ENCODE measurements at places on chromosomes 4 and X.

GRCh38 chr4:174265916-174266315 is 17.6 kb downstream of the FBXO8 start:
- DNase-seq = no peak

DNA sequence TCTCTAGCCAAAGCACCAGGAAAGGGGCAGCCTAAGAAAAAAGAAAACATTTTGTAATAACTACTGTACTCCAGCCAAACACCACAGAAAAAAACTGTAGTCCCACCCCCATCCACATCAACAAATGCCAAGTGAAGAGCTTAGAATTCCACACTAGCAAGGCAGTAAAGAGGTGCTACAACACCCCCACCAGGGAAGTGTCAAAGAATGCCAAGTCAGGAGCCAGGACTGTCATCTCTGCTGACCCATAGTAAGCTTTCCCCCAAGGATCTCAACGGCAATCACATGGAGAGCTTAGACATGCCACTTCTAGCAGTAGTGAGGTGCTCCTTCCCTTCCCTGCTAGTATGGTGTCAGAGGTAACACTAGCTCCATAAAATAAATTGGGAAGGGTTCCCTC is 34.4 kb upstream of the CCDC160 start:
- DNase-seq = no peak

GRCh38 chrX:111521169-111521568 is 9.7 kb downstream of the SERTM2 start:
- no peak for DNase-seq

GRCh38 chr4:148778980-148779675 is 336.9 kb upstream of the NR3C2 start:
- DNase-seq = no peak

- no peak for DNase-seq
Measured at GRCh38 chr4:123943976-123944375, 547.4 kb downstream of the SPRY1 start.

DNA sequence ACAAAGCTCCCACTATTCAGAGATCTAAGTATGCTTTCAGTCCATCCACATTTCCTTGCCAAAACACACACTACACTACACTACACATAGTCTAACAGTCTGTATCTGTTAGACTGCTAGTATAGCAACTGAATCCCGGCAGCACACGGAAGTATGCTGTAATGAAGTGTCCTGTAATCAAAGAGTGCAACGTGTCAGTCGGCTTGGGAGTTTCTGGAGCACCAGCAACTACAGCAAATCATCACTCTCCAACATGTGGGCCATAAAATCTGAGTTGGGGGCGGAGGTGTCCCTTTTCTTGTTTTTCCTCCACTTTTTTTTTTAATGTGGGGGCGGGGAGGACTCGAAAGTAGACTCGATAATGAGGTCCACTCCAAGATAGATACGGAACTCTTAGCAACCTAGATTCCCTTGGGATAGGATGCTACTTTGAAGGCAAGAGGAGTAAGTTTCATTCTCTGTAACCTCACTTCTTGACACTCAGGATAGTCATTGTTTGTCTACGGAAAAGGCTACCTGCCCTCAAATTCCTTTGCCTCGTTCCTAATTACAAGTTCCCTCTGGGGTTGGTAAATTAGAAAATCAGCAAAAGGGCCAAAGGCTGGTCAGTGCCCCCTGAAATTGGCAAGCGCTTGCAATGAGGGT is 722 bp downstream of the SLC10A7 start:
- no peak for DNase-seq

GRCh38 chr4:84887824-84888223 is 78.7 kb downstream of the WDFY3 start:
- no peak for DNase-seq

DNA sequence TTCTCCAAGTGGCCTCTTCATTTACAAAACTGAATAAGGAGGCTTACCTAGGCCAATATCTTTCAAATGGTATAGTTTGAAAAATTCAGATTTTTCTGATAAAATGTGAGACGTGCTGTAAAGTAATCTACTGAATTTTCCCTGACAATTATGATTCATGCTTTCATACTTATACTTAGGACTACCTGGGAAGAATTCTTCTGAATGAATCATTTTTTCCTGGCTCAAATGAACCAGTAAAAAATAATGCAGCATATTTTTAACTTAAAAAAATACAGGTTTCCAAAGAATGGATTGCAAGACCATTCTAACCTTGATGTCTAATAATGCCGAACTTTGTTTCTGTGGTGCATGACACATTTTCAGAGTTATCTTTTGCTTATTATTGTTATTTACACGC is 375.4 kb downstream of the ZNF674 start:
- DNase-seq = no peak

- no peak for DNase-seq
Measured at GRCh38 chr4:128758314-128758922, 51.1 kb upstream of the JADE1 start.

GRCh38 chr4:36651253-36651652 is 369.8 kb downstream of the DTHD1 start:
- no peak for DNase-seq

GRCh38 chr4:89539374-89539773 is 231.8 kb upstream of the GPRIN3 start:
- DNase-seq = no peak

DNA sequence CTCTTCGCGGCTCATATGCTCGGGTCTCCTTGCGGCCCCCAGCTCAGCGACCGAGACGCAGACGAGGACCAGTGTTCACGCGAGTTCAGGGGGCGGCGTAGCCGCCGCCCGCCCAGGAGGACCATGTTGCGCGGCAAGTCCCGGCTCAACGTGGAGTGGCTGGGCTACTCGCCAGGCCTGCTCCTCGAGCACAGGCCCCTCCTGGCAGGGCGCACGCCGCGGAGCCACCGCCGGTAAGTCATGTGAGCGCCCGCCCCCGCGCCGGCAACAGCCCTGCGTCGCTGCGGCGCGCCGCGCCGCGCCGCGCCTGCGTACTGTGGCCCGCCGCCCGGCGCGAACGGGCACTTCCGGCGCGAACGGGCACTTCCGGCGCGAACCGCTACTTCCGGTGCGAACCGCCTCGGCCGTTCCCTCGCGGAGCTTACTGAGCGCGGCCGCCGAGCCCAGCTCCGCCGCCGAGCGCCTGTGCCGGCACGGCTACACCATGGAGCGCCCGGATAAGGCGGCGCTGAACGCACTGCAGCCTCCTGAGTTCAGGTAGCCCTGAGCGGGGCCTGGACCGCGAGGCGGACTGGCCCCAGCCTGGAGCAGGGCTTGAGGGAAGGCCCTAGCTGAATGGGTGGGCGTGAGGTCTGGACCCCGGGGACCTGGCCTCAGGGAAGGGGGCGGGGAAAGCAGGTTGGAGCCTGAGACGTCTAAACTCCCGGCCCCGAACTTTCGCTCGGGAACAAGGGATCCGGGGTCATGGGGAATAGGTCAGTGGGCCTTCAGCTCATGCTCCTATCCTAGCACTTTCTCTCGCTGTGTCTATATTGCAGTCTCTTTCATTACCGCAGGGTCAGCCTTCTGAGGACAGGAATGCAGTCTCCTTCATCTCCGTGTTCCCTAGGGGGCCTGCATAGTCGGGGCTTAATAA is at the start of gene VMA21:
Gene VMA21 (plus strand): TSS at position 382 of the 916 bp plus-strand sequence. CDS start 103 bp downstream, at position 485.
- peak; percentile 62 for DNase-seq

- DNase-seq = no peak
Measured at GRCh38 chr4:24181005-24181404, 291.2 kb upstream of the PPARGC1A start.

DNA sequence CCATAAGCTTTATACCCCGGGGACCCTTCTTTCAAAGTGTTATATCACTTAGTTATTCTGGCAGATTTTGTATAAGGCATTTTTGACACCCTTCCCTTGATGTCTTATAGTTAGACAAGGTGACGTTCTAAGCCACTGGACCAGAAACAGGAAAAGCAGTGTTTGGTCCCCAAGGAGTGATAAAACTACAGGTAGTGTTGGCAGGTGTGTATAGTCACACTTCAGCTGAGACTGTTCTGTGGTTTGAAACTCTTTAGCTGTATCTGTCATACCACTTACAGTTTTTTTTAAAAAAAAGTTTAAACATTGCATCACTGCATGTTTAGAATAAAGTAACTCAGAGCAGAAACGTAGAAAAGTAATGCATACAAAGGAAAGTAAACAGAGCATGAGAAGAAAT is 48.5 kb downstream of the TLL1 start:
- DNase-seq = no peak

DNA sequence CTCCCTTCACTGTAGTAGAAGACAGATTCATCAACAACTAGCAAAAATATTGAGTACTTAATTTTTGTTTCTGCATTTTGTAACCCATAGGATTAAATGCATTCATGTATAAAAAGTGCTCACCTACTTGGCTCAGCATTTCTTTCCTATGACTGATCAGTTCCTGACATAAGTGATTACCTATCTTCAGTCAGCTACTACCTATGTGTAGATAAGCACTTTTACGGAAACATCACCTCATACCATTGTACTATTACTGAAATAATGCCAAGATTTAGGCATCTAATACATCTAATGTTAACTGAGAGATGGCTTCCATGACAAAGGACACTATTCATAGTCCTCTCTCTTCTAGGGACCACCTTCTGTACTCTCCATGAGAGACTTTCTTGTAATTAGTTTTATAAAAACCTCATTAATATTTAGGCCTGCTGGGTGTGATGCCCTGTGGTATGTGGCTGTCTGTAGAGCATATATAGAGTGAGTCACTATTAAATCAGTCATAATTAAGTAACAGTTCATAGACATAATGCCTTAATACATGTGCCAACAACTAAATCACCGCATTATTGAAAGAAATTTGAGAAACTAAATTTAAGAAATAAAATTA is 147.0 kb downstream of the PDGFC start:
- DNase-seq = no peak

- no peak for DNase-seq
Measured at GRCh38 chr4:82770607-82771006, 28.0 kb downstream of the SCD5 start.

- no peak for DNase-seq
Measured at GRCh38 chr4:168451331-168451730, 29.0 kb downstream of the DDX60L start.

- DNase-seq = no peak
Measured at GRCh38 chr4:186812592-186812991, 88.9 kb upstream of the FAT1 start.
